ENCODE measurements at places on chromosomes 2 and 18. TPM values are rescaled to one million over a fixed set of nuclear protein-coding genes. Genes with fewer than 3 reads are reported as not detected.

The STARD7 gene
- total RNA-seq = 119 TPM

The UGT1A8 gene
- total RNA-seq = 0.10 TPM

The GPR45 gene
- total RNA-seq = not detected

The FOXD4L1 gene
- 0.20 TPM for total RNA-seq

The ITGB6 gene
- total RNA-seq = 41.1 TPM

The MLPH gene
- total RNA-seq = 12.3 TPM

The DRC1 gene
- not detected for total RNA-seq

The AFF3 gene
- total RNA-seq = 5.2 TPM

The MPP4 gene
- total RNA-seq = 0.77 TPM

The C2orf92 gene
- 2.1 TPM for total RNA-seq

The GRHL1 gene
- total RNA-seq = 10.9 TPM

The FHOD3 gene
- total RNA-seq = 2.6 TPM
